ENCODE measurements at places on chromosomes 1 and 21.

DNA sequence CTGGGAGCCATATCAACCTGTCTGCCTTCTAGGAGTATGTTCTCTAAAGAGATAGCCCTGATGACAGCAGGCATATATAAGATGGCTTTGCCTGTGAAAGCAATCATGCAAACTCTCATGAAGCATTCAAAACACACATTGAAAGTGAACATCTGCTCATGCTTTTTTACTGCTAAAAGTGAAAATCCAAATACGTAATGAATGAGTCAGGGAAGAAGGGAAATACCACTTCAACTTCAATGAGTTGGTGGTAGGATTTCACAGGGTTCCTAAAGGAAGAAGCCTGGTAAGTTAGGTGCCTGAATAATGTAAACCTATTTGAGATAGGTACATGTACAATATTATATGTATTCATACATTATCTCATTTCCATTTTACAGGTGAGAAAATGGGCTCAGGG is 50.5 kb upstream of the SLFNL1 start:
- DNase-seq = no peak

GRCh38 chr1:154433161-154433764 is 28.1 kb downstream of the IL6R start:
- DNase-seq = no peak

GRCh38 chr1:16032388-16033102 is 10.7 kb downstream of the CLCNKA start:
- DNase-seq = peak; percentile 90

DNA sequence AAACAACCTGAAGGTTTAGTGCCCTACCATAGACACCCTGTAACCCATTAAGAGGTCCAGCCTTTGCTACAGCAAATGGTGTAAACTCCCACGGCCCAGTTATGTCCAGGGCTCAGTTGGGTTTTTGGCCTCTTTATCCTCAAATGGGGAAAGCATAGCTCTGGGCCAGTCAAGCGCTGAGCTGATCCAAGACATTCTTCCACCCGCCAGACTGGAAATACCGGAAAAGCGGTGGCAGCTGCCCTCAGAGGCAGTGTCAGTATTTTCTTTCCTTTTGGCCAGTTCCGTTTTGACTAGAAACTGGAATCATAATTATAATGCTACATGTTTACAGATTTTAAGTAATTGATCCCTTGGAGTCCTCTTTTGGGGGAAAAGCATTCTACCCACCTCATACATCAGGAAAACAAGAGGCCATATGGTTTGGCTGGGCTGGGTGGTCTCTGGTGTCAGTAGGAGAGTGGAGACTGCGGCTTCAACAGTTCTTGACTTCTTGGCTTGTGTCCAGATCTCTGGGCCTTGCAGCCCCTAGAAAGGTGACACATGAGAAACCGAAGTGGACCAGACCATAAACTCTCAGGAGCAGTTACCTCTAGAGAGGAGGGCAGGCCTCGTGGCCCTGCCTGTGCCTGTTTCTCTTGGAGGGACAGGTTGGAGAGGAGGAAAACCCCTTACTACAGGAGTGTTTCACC is 30.2 kb upstream of the CLDN14 start:
- DNase-seq = no peak

GRCh38 chr21:46004168-46004861 is 22.7 kb downstream of the COL6A1 start:
- DNase-seq = no peak

GRCh38 chr21:44790368-44790767 is 11.3 kb downstream of the UBE2G2 start:
- DNase-seq = no peak

DNA sequence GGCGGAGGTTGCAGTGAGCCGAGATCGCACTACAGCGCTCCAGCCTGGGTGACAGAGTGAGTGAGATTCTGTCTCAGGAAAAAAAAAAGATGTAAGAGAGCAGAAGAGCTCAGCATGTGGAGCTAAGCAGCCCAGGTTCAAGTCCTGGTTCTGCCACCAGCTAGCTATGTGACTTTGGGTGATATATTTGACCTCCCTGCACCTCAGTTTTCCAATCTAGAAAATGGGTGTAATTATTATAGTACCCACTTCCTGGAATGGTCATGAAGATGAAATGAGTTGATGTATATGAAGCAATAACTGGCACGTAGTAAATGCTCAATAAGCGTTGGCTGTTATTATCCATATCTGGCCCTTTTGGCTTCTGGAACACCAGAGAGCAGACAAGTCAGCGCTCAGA is 38.2 kb downstream of the CAMK2N1 start:
- no peak for DNase-seq

DNA sequence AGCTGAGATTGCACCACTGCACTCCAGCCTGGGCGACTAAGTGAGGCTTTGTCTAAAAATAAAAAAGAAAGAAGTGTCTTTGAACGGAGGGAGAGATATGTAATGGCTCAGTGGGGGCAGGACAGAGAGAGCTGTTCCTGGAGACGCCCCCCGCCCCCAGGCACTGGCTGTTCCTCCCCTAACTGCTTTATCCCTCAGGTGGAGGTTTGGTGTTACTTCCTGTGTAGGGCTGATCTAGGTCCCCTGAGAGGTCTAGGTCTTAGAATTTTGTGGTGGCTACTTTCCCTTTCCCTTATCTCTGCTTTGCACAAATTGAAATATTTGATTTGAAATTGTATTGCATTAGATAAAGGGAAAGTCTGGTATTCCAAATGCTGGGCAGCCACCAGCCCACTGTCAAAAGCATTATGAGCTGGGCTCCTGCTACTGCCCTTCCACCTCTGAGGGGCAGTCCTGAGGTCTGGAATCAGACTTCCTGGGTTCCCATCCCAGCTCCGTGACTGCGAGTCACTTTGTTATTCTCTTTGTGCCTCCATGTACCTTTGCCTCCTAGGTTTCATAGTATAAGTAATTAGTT is 134.8 kb upstream of the KIF26B start:
- no peak for DNase-seq

- DNase-seq = no peak
Observed at GRCh38 chr1:78718566-78718965, 68.9 kb downstream of the IFI44 start.

DNA sequence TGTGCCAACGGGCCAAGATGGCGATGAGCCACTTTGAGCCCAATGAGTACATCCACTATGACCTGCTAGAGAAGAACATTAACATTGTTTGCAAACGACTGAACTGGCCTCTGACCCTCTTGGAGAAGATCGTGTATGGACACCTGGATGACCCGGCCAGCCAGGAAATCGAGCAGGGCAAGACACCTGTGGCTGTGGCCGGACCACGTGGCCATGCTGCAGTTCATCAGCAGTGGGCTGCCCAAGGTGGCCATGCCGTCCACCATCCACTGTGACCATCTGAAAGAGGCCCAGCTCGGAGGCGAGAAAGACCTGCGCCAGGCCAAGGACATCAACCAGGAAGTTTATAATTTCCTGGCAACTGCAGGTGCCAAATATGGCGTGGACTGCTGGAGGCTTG is 32.2 kb upstream of the GPR137B start:
- no peak for DNase-seq

DNA sequence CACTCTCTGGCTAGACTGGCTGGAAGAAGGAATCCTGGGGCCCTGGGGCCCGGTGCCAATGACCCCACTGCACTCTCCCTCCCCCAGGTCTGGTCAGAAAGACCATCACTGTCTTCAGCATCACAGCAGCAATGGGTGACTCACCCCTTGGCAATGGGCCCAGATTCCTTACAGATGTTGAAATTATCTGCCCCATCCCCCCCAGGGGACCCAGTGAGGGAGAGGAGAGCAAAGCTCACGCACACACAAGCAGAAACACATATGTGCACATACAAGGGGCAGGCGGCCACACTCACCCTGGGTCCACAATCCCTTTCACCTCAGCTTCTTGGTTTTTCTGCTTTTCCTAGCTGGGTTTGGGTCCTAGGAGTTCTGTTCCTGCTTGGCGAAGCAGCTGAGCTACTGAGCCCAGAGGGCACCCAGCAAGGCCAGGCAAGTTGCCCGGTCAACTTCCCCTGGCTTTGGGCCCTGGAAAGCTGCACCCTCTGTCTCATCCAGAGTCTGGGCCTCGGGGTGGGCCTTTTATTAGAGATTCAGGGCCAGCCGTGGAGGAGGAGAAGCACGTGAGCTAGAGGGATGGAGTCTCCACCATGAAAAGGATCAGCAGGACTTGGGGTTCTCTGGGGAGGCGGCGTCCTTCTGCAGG is 2.6 kb downstream of the COL16A1 start:
- DNase-seq = no peak

- no peak for DNase-seq
Observed at GRCh38 chr1:181296180-181296579, 187.1 kb upstream of the CACNA1E start.

DNA sequence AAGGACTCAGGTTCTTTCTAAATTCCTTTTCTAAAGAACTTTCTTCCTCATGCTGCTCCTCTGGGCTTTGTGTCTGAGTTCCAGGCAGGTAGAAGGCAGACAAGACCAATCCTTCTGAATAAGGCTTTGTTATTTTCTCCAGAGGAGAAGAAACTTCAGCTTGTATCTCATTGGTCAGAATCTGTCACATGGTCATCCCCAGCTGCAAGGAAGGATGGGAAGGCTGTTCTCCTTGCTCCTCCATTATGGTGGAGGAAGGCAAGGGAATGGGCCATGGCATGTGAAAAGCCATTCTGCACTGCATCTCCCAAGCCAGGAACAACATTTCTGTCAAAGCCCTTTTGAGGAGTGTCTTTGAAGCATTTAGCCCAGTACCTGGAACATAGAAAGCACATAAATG is 50.6 kb upstream of the NTPCR start:
- no peak for DNase-seq

GRCh38 chr21:39004634-39005501 is 178.4 kb downstream of the PSMG1 start:
- DNase-seq = no peak

DNA sequence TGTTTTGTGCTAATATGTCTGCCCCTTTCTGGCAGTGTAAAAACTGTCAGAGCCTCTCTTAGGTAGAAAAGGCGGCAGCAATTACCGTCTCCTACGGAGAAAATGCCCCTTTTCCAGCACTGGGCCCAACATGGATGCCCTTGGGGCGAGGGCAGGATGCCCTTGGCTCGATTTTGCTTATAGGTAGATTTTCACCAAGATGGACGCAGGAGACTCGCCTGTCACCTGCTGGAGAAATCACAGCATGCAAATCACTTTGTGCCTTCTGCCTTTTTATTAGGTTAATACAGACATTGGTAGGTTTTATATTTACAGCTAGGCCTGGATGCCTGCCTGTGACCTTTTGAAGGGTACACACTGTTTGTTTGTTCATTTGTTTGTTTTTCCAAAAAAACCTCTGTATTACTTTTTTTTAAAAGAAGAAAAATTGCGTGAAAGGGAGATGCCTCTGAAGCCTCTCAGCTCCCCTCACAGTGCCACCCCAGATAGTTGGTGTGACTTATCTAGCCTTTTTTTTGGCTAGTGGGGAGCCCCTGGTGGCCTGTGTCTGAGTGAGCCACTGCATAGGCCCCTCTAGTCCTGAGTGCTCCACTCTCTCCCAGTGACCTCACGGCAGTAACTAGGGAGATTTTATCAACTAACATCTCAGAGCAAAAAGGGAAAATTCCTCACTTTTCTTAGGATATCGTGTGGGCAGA is 2.5 kb downstream of the ATP1B1 start:
- peak; percentile 45 for DNase-seq

DNA sequence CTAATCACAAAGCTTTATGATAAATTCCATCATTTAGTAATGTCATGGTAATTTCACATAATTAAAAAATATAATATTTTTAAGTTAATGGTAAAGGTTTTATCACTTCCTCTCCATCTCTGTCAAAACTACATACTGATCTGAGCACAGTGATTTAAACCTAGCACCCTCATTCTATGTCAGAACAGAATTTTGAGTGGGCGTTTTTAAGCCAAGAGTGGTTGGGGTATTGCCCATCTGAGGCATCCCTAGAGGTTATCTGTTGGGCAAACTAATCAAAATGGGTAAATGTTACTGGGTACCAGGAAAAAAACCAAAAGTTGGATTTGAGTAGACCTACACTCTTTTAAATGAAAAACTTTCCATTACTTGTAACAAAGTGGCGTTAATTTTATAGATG is 100.7 kb upstream of the GFI1 start:
- DNase-seq = peak; percentile 48

- no peak for DNase-seq
Observed at GRCh38 chr1:184388971-184389370, 2.1 kb downstream of the C1orf21 start.

DNA sequence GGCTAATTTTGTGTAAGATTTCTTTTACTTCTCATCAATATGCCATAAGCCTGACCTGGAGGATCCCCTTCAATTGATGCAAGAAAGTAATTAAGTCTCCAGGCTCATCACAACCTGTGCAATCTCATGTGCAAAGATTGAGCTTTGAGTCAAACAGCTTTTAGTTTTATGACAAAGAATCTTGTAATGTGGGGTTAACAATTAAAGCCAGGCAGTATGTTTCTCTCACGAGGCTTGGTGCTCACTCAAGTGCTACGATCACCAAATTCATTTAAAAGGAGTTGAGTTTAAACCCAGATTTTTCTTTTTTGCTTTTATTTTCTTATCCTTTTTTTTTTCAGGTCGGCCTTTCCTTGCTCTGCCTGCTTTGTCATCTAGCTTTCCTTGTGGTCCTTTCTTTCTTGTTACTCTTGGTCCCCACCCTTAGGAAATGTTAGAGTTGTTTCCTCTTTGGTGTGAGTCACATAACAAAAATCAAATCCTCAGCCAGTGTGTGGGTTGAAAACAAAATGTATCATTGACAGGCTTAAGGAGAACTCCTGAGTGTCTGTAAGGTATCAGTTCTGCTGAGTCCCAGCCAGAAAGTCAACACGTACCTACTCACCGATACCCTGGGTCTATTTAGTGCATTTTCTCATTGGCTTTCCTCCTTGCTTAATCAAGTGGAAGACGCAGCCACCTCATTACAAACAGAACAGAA is 1037.2 kb downstream of the ADGRL2 start:
- no peak for DNase-seq

GRCh38 chr1:48258106-48258505 is 35.6 kb downstream of the SLC5A9 start:
- DNase-seq = no peak

DNA sequence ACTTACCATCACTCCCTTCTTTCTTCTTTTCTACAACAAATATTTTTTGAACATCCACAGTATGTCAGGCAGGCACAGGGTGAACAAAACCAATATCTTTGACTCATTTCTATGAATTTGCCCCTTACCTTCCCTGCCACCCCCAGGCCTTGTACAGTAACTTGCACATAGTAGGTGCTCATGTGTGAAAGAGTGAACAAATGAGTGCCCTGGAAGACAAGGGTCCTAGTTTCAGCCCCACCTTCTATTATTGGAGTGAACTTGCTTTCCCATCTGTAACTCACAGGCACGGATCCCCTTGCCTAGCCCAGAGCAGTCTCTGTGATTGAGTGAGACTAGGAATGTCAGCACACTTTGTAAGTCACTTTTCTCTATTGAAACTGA is 12.8 kb downstream of the ZDHHC18 start:
- DNase-seq = no peak

GRCh38 chr1:31976401-31976800 is 37.3 kb upstream of the KHDRBS1 start:
- DNase-seq = no peak

DNA sequence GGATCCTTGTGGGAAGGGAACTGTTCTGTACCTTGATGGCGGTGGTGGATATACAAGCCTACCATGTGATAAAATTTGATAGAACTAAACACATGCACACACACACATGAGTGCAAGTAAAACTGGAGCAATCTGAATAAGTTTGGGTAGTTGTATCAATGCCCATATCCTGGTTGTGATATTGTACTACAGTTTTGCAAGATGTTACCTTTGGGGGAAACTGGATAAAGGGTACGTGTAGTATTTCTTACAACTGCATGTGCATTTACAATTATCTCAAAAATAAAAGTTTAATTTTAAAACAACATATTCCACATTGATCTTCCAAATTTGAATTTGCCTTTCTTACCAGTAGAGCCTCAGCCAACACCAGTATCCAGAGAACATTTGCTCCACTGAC is 99.6 kb downstream of the DTL start:
- no peak for DNase-seq

All from GM10248 (cell line).